SJCRH30 (cell line): ENCODE measurements at places on chromosomes 5 and 9. TPM values are rescaled to one million over a fixed set of nuclear protein-coding genes. Genes with fewer than 3 reads are reported as not detected.

ORM1 gene
- not detected in 2 replicates for total RNA-seq

DNA sequence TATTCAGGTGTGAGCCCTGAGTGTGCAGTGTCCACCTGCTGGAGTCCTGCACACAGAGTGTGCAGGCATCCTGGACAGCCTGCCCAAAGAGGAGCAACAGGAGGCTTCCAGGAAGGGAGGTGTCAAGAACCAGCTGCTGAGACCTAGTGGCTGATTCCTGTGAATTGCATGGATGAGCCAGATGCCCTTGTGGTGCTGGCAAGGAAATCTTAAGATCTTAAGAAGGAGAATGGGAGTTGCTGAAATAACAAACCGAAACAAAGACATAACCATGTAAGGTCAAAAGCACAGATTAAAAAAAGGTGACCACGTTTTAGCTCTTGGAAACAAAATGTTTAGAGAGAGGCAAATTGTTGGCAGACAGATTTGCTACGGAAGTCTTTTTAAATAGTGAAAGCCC, 29.3 kb upstream of the RPS23 start:
- no peak for DNase-seq
- no peaks in the 10 kb centered on the region for H3K27me3 ChIP-seq
- no peak overlapping the region for H3K4me3 ChIP-seq

PALM2AKAP2 gene
- 39.6 and 43.4 TPM in 2 replicates for total RNA-seq

GRCh38 chr9:131203431-131204218, 72.7 kb downstream of the FAM78A start:
- peaks cover 83% of the 10 kb centered on the region for H3K36me3 ChIP-seq
- H3K4me1 ChIP-seq = no peaks in the 10 kb centered on the region
- no peak overlapping the region for H3K27ac ChIP-seq

GRCh38 chr5:55347786-55348185, 40.0 kb downstream of the MTREX start:
- H3K4me3 ChIP-seq = no peak overlapping the region
- no peaks in the 10 kb centered on the region for H3K4me1 ChIP-seq
- H3K27me3 ChIP-seq = no peaks in the 10 kb centered on the region

DNA sequence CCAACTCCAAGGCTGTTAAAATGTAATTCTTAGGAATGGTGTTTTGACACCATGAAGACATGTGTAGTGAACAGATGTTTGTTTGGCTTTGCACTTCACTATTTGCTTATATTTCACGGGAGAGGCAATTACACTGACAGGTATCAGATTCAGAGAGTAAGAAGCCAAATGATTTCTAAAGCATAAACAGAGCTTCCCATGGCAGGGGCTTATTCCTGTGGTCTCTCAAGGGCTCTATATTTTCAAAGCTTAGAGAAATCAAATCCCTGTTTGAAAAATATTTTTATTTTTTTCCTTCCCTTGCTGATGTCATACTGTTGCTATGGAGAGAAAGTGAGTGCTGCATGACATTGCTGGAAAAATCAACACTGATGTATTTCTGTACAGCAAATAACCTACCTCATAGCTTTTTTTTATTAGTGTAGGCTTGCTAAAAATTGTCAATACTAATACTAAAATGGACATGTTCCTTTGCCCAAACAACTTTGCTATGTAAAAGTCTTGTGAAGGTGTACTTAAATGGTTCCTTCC, 161.4 kb downstream of the GIN1 start:
- H3K36me3 ChIP-seq = peaks cover 10% of the 10 kb centered on the region; the same call in 1 of the 2 replicates
- peak; percentile 65 for DNase-seq
- H3K27me3 ChIP-seq = no peaks in the 10 kb centered on the region

SRD5A1 gene
- total RNA-seq = 9.7 and 11.2 TPM in 2 replicates

DNA sequence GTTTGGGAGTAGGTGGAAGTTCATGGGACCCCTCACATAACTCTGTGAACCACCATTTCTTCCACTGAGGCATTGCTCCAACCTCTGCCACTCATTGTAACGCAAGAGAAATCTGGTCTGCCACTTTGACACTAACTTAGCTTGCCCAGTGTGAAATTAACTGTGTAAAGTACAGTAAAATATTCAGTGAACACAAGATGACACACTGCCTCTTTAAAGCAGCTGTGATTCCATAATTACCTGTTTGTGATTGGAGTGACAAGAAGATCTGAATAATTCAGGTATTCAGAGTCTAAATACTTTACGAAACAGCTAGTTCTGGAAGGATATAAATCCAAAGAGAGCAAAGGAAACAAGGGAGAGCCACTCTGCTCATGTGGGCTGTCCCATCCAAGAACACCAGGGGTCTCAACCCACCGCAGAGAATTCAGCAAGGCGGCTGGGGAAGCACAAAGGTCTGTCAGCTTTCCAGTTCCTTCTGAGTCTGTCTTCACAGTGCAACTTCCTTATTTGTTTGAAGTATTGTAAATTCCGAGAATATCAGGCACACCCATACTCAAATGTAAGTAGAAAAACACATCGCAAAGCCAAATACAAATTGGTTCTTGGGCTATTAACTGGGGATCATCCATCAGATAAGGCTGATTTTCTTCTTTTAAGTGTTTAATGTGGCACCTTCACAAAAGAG, 86.9 kb downstream of the GNAQ start:
- H3K27ac ChIP-seq = no peak overlapping the region
- H3K4me3 ChIP-seq = no peak overlapping the region
- H3K36me3 ChIP-seq = no peaks in the 10 kb centered on the region
- no peaks in the 10 kb centered on the region for H3K4me1 ChIP-seq
- H3K27me3 ChIP-seq = no peaks in the 10 kb centered on the region

PHF24 gene
- total RNA-seq = not detected in 2 replicates

ARSI gene
- total RNA-seq = 0.18 and 0.28 TPM in 2 replicates
